ENCODE measurements at places on chromosomes 6 and 20. TPM values are rescaled to one million over a fixed set of nuclear protein-coding genes. Genes with fewer than 3 reads are reported as not detected.

Gene RFX6
- not detected for total RNA-seq

DNA sequence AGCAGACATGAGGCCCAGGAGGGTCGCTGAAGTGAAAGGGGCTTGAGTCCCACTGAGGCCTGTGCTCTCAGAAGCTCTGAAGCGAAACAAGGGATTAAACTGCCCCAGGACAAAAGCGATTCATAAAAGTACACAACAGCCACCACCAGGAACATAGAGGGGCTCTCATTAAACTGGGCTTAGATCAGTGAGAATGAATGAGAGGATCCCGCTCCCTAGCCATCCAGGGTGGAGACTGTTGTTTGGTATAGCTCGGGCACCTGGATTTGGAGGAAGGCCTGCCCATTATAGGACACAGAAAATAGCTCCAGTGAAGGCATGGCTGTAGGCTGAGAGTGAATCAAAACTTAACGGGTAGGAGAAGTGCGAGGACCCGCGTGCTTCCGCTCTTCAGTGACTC is 91.6 kb upstream of the TAB2 start:
- no peaks in the 10 kb centered on the region for H3K27me3 ChIP-seq
- no peaks in the 10 kb centered on the region for H3K4me1 ChIP-seq
- no peak overlapping the region for H3K27ac ChIP-seq
- H3K36me3 ChIP-seq, result no peaks in the 10 kb centered on the region
- DNase-seq, result no peak
- no peak overlapping the region for H3K4me3 ChIP-seq

DNA sequence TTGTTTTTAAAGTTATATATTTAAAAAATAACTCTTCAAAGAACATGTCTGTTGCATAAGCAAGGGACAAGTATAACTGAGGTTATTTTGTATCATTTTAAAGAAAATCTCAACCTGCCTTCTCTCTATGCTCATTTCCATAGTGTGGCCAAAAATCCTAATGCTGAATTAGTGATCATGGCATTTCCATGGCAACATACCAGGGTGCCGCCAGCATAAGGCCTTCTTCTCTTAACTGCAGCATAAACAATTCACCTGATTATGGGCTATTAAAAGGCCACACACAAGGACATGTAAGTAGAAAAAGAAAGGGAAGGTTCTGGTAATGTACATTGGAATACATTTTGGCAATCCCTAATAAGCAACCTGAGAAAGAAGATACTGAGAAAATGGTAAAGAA is 95.1 kb upstream of the RNF217 start:
- DNase-seq, result no peak
- H3K27ac ChIP-seq, result no peak overlapping the region
- H3K4me3 ChIP-seq, result no peak overlapping the region
- H3K4me1 ChIP-seq, result no peaks in the 10 kb centered on the region

DNA sequence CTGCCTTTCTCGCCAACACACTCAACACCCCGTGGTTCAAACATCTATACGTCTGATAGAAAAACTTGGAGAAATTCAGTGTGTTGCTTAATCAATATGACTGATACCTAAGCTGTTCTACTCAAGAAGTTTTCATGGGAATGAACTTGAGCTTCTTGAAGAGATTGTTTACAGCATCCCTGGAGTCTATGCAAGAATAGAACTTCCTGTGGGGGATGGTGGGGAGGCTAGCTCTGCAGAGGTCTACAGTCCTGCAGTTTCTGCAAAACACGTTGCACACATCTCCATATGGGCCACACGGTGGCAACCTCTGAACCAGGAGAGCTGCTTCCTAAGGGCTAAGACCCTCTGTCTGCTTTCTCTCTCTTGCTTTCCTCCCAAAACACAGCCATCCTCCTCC is 32.7 kb upstream of the FANCE start:
- no peak for DNase-seq
- H3K27me3 ChIP-seq, result no peaks in the 10 kb centered on the region
- H3K27ac ChIP-seq, result no peak overlapping the region
- H3K4me1 ChIP-seq, result peaks cover 13% of the 10 kb centered on the region
